Brain pericyte (primary cell): ENCODE measurements at places on chromosomes 2 and 18.

DNA sequence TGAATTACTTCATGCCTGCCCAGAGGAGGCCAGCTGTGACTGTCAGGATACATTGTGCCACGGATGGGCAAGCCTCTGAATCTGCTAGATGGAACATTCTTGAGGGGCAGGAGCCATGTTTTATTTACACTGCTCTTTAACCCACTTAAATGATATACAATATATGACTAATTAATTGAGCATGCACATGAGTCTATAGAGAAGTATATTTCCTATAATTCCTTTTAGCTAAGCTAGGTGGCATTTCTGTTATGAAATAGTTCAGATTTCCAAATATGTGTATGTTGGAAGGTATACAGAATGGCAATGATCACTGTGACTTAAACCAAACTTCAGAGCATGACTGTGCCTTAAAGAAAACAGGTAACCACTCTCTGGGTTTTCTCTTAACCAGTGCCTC is 131.7 kb downstream of the RAB3GAP1 start:
- no peak for DNase-seq

- DNase-seq, result no peak
Observed at GRCh38 chr2:138447889-138448570, 53.5 kb upstream of the SPOPL start.

- DNase-seq, result no peak
Observed at GRCh38 chr18:73880387-73880786, 267.2 kb downstream of the FBXO15 start.

- DNase-seq, result no peak
Observed at GRCh38 chr2:28629910-28630309, 121.7 kb upstream of the PPP1CB start.

DNA sequence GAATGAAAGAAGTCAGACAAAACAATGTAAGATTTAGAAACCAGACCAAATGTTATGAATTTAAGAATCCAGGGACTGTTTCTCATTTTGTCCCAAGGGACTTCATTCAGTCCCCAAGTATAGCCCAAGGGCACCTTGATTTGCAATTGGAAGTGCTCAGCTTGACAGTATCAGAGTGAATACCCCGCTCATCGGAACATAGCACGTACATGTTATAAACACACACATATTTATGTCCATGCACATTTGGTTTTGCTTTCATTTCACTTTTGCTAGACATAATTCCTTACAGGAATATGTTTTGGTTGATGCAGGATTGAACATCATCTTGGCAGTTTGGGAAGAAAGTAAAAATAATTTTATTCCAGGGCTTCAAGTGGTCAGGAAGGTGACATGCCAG is 100.2 kb downstream of the PID1 start:
- DNase-seq, result no peak

DNA sequence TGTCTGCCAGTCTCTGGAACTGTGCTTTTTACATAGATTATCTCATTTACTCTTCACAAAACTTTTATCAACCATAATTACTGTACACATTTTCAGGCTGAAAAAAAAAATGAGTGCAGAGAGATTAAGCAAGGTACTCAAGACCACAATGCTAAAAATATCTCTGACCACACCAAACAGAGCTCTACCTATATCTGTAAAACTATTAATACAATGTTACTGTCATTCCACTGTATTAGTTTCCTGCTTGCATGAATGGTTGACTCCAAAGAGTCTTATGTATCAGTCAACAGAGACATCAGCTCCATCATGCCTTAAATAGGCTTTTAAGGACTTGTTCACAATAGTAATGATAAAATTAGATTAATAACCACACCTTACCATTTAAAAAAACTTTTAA is 134.7 kb upstream of the CCDC150 start:
- DNase-seq, result no peak

DNA sequence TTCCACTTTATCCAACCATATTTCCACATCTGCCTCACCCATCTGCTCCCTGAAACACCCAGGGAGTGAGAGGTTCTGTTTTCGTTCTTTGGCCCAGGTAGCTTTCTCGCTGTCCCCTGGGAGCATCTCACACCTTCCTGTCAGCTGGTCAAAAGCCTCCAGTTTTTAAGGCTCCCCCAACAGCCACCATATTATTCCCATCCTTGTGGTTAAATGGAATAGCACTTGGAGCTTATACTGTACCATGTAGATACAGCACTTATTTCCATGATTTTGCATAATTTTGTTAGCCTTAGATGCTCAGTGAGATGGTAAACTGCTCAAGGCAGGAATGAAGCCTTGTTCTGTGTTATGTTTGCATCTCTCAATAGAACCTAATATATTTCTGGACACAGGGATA is 58.5 kb upstream of the TMEM182 start:
- no peak for DNase-seq
